Kidney epithelial cell (primary cell): ENCODE measurements at places on chromosomes 5 and 9. TPM values are rescaled to one million over a fixed set of nuclear protein-coding genes. Genes with fewer than 3 reads are reported as not detected.

DNA sequence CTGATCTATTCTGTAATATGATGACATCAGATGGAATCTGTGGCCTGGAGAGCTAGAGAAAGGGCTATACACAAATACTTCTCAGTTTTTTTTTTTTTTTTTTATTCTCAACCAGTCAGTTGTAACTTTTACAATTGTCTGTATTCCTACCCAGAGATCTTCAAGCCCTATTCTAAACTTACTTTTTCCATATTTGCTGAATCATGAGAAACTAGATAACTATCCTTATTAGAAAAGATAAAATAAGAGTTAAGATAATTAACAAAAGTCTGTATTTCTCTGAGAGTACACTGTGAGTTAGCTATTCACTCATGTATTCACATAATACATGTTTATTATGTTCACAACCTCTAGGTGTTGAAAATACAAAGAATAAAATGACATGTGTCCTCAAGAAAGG lies 1575.9 kb downstream of the EFNA5 start:
- no peak for DNase-seq

- DNase-seq: no peak
Measured at GRCh38 chr5:137286025-137286610, 213.0 kb downstream of the SPOCK1 start.

DNA sequence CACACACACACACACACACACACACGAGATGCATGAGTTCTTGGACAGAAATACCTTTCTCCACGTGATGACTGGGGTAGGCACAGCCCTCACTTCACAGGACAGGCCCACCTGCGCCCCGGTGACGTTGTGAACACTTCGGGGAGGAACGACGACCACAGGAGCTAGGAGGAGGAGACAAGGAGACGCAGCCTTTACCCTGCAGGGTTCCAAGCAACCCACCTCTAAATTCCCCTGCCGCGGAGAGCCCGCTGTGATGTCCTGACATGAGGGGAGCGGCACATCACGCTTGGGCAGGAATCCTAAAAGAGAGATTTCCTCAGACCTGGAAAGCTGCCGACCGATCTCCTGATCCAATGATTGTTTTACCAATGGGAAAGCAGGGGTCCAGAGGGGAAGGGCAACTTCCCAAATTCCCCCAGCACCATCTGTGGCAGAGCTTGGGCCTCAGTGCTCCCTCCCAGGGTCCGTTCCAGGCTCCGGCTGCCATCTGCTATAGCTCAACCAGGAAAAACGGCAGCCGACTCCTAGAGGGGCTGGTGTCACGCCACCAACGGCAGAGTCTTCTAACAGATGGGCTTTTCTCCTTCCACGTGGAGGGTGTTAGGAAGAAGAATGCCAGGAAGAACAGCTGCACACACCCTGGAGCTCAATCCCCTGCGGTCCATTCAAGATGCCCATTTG lies 10.1 kb downstream of the IGFBPL1 start:
- DNase-seq: no peak

- DNase-seq: no peak
Measured at GRCh38 chr9:135907006-135907430, 328 bp downstream of the CAMSAP1 start.

DNA sequence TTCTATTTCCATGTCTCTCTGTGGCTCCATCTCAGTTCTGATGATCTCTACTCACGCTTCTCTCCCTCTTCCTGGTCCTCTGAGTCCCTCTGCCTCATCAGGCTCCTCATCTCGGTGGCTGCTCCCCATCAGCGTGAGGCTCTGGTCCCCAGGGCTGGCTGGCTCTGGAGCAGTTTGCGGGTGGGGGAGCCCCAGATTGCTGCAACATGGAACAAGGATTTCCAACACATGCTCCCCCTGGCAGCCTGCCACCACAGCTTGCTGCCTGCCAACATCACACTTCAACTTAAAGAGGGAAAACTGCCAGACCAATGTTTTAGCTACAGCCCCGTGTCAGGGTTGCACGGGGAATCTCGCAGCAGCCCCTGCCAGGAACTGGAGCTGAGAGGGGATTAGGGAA lies 77.2 kb upstream of the NEK6 start:
- no peak for DNase-seq

- DNase-seq: no peak
Measured at GRCh38 chr9:136370687-136371532, 2.6 kb downstream of the CARD9 start.

DNA sequence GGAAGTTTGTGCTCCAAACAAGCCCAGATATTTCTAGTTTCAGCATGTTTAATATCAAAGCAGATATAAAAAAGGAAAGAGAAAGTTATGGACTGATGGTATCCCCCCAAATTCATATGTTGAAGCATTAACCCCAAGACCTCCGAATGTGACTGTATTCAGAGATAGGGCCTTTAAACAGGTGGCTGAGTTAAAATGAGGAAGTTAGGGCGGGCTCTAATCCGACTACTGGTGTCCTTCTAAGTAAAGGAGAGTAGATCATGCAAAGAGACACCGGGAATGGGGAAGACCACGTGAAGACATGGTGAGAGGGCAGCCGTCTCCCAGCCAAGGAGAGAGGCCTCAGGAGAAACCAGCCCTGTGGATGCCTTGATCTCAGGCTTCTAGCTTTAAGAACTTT lies 324.1 kb upstream of the KIF2A start:
- no peak for DNase-seq

- DNase-seq: no peak
Measured at GRCh38 chr5:1343315-1343751, 1.6 kb downstream of the CLPTM1L start.

DNA sequence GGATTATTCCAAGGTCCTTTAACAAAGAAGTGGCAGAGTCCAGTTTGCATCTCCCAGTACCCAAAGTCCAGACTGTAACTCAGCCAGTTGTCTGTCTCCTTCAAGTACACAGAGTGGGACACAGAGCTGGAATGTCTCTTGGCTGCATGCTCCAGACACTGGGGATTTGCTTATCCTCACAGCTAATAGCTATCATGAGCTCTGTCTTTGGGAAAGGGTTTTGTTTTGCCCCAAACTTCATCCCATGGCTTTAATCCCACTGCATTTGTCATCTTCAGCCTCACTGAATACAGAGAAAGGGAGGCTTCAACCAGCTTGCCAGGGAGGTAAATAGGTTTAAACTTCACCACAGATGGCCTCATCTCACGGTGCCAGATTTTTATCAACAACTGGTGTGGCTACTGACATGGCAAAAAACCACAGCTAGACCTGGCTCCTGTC lies 412.2 kb upstream of the SLC24A2 start:
- DNase-seq: no peak

DNA sequence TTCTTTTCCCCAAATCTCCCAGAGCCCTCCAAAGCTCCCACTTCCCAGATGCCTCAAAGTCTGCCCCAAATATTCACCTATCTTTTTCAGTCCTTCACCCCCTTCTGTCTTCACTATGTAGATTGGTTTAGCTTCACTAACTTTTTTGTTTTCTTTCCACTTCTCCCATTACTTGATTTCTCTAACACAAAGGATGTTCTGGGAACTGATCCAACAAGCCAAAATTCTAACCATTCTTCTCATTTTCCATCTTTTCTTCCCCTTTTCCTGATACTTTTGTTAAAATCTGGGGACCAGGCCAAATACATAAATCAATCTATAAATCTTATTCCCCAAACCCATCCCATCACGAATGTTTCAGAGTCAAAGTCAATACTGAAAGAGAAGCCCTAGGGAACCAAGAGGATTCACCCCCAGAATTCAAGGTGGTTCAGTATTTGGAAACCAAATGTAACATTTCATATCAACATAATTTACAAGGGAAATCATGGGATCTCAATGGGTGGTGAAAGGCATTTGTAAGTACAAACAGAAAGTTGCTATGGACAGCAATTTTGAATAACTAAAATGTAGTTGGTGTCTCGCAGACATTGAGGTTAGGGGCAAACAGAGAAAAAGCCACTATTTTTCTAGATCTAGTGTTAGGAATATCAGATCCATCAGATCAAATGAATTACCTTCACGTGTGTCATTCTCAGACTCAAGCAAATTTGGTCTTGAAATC lies 35.3 kb downstream of the APTX start:
- no peak for DNase-seq

DNA sequence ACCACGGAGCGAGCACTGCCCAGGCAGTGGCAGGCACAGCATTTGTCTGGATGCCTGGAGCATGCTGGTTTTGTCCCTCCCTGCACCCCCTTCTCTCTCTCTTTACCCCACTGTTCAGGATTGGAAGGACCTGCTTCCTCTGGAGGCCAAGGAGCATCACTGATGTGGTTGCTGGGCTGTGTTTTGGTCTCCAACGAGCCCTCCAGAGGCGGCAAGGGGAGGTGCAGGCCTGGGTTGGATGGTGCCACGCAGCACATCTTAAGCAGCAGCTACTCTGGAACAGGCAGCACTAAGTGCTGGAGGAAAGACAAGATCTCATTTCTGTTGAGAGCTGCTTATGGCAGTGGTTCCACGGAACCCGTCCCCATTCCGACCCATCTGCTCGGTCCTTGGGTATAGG lies 139.6 kb downstream of the CMYA5 start:
- no peak for DNase-seq

DNA sequence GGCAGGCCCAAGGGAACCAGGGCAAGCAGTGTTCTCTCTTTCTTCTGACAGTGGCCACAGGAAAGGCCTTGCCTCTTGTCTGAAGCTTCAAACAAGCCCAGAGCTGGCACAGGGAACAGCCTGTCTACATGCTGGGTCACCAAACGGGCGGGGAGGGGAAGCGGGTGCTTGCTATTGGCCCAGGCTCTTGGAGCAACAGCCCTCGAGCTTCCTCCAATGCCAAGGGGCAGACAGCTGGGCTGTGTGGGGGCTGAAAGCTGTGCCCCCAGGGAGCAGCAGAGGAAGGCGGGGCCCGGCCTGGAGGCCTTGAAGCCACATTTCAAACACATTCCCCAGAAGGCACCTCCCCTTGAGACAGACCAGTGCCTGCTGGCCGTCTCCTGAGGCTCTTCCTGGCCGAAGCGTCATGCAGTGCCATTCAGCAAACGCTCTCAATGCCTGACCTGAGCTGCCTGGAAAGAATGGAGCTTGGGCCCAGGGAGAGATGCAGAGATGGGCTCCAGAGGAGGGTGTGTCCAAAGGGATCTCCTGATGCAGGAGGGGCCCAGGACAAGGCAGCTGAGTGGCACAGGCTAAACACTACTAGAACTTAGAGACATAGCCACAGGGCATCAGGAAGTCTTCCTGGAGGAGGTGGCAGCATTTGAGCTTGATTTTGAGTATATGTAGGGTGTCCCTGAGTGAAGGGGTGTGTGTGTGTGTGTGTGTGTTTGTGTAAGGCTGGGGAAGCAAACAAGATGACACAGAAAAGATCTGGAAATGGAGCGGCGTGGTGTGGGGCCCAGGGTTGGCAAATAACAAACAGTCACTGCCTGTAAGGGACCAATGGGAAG lies 2.5 kb downstream of the FIBCD1 start:
- DNase-seq: no peak

GRCh38 chr5:6731465-6732237 lies 18.4 kb downstream of the TENT4A start:
- DNase-seq: no peak

DNA sequence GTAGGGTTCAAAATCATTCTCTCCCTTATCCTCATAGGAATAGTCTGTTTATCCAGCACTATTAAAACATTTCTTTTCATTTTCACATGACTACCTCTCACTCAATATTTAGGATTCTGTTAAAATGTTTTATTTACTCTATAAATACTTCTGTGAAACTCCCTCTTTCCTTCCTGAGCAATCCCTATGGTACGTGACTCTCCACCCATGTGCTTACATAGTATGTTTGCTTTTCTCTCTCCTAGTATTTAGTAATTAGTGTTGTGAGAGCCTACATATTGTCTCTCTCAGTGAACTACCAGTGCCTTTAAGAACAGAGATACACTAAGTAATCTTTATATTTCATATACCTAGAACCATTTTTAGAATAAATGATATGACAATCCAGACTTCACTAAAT lies 46.0 kb downstream of the PTPRD start:
- DNase-seq: no peak

DNA sequence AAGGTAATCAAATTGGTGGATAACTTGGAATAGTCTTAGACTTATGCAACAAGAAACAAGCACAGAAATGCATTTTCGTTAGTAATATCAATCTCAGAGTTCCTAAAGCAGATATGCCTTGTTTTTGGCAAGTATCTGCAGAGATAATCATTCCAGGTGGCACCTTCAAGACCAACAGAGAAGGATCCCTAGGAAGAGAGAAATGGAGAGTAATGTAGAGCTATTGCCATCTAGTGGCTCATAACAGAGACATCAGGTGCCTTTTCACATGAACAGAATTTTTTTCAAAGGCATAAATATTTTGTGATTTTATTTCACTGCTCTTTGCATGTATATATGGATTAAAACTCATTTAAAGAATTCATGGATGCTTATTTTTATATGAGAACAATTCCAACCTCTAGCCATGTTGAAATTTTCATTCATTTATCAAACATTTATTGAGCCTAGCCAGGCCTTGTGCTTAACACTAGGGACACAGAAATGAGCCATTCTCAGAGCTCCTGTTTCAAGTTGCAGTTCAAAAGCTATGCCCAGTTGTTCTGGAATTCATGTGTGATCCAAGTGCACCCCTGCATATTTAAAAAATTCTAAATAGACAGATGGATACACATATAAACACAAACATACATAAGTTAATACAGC lies 117.5 kb upstream of the OR13F1 start:
- DNase-seq: peak; percentile 9

The SPATA9 gene
- not detected in 2 replicates for total RNA-seq

The GARIN3 gene
- total RNA-seq: not detected in 2 replicates

The PCDHA9 gene
- total RNA-seq: under 0.01 TPM in 2 replicates

The ZNF608 gene
- total RNA-seq: 50.2 and 67.7 TPM in 2 replicates

The GFI1B gene
- not detected in 2 replicates for total RNA-seq

The PRSS3 gene
- 1.1 and 5.1 TPM in 2 replicates for total RNA-seq

The IFNA21 gene
- total RNA-seq: not detected in 2 replicates

The FYB1 gene
- not detected in 2 replicates for total RNA-seq

The RFESD gene
- 0.21 and 0.41 TPM in 2 replicates for total RNA-seq

The ADAMTS16 gene
- 1.8 and 2.8 TPM in 2 replicates for total RNA-seq
